Kidney (tissue), 22 donors: ENCODE measurements at places on chromosomes 1 and 21. TPM values are rescaled to one million over a fixed set of nuclear protein-coding genes. Genes with fewer than 3 reads are reported as not detected.

The ATP1A1 gene
- 2,241 TPM for total RNA-seq

The RRP1 gene
- total RNA-seq, result 18.7 TPM

The MAGI3 gene
- total RNA-seq, result 25.9 TPM

The LRP8 gene
- total RNA-seq, result 6.9 TPM

The S100A13 gene
- total RNA-seq, result 225 TPM

The VAV3 gene
- 87.5 TPM for total RNA-seq

The FCRL2 gene
- total RNA-seq, result 2.5 TPM

The TTC22 gene
- total RNA-seq, result 16.5 TPM

The MYOM3 gene
- 13.5 TPM for total RNA-seq

The KCNJ9 gene
- total RNA-seq, result not detected

The TSPAN1 gene
- total RNA-seq, result 578 TPM

The RIMKLA gene
- 3.3 TPM for total RNA-seq

The MARK1 gene
- 5.3 TPM for total RNA-seq

The TRAF3IP3 gene
- 16.4 TPM for total RNA-seq

The HES4 gene
- total RNA-seq, result 32.0 TPM

The VTCN1 gene
- total RNA-seq, result 32.6 TPM

The EPHB2 gene
- total RNA-seq, result 9.5 TPM

The NES gene
- 50.7 TPM for total RNA-seq

The LCE3B gene
- total RNA-seq, result not detected

The BTG3 gene
- 27.4 TPM for total RNA-seq

The XCL2 gene
- total RNA-seq, result 1.6 TPM

The FALEC gene
- not detected for total RNA-seq

The PUSL1 gene
- 12.6 TPM for total RNA-seq

The TMEM240 gene
- total RNA-seq, result 1.9 TPM

The RAP1GAP gene
- 39.2 TPM for total RNA-seq

The SASS6 gene
- total RNA-seq, result 2.1 TPM

The DRAXIN gene
- total RNA-seq, result 0.28 TPM

The GBP3 gene
- 57.7 TPM for total RNA-seq

The KCNE2 gene
- total RNA-seq, result not detected

The ZNF683 gene
- total RNA-seq, result 0.25 TPM
